ENCODE measurements at places on chromosomes 5 and 9.

DNA sequence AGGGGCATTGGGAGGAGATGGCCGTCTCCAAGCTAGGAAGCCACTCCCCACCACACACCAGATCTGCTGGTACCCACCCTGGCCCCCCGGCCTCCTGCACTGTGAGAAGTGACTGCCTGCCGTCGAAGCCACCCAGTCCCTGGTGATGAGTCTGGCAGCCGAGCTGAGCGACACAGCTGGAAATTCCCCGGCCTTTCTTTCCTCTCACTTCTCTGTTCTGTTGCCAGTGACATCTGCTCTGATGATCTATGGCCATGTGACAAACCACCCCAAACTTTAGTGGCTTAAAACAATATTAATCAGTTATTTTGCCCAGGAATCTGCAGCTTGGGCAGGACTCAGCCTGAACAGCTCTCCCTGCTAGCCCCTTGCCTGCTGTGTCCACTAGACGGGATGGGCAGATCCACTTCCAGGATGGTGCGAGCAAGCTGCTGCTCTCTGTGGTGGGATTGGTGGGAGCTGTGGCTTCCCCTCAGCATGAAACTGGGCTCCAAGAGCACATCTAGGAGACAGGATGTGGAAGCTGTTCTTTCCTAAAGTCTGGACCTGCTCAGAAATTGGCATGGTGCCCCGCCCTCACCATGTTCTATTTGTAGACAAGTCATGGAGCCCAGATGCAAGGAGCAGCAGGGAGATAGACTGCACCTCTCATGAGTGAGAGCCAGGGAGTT lies 211.2 kb downstream of the GADD45G start:
- no peak for DNase-seq

- peak; percentile 38 for DNase-seq
These were observed 89.5 kb upstream of the TTC23L start for GRCh38 chr5:34749431-34749873.

DNA sequence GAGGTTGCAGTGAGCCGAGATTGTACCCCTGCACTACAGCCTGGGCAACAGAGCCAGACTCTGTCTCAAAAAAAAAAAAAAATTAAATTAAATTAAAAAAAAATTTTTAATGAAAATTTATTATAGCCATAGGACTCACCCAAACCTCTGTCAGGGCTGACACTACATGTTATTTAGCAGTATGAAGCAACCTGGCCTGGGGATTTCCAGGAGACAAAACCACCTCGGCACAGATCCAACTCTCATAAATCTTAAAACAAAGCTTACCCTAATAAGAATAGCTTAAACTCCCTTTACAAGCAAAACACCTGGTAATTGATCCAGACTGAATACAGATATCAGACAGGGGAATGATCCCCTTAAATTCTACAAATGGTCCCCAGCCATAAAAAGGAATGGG lies 38.4 kb downstream of the PPP1R2B start:
- DNase-seq, result no peak

DNA sequence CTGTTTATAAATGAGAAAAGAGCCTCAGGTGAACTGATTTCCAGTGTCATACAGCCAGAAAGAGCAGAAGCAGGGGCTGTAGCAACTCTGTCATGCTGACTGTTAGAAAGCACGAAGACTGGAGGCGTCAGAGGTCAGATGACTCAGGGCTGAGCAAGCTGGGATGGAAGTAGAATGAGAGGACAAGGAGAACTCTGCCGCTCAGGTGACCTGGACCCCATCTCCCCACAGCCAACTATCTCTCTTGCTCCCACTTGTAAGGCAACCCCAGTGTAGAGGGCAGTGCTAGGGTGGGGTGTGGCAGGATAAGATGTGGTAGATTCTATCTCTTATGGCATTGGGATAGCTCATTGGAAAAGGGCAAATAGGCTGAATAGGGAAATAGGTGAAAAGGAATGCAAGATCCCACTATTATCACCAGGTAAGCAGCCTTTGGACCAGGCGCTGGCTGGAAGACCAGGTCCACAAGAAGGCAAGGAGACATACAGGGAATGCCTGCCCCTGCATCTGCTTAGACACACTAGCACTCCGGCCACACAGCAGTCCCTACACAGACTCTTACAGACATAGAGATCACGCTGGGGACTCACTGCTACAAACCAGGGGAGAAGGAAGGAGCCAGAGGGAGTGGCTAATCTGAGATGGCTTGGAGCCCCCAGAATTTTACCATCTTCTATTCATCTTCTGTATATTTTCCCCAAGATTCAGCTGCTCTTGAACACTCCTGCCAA lies 21.2 kb upstream of the LOX start:
- DNase-seq, result peak; percentile 44

GRCh38 chr5:23260621-23261020 lies 246.8 kb upstream of the PRDM9 start:
- no peak for DNase-seq

GRCh38 chr5:6729386-6730310 lies 16.4 kb downstream of the TENT4A start:
- no peak for DNase-seq

DNA sequence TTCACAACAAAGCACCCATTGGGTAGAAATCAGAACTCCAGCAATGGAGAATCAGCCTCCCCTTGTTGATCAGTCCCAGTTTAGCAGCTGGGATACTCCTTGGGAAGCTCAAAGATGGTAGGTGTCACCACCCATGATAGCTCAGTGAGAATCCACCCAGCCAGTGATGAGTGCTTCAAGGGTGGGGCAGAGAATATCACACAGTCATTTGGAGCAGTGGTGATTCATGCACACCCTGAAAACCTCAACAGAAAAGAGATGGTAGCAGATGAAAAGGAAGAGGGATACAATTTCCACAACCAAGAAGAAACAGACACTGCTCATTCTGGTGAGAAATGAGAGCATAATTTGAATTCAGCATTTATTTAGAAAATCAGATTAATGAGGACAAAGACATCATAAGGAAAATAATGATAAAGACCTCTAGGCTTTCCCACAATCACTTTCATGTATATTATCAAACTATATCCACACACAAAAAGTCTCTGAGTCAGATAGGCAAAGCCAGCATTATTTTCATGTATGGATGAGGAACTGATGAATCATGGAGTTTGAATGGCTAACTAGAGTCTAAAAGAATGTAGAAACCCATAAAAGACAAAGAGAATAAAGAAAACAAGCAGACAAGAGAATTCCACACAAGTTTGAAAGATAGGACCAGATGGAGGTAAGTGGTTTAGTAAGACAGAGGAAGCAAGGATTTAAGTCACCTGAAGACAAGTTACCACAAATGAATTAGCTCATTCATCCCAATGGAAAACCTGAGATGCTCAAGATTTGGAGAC lies 82.9 kb downstream of the FEM1C start:
- peak; percentile 60 for DNase-seq

- no peak for DNase-seq
These were observed 57.5 kb downstream of the ZNF510 start for GRCh38 chr9:96720435-96720834.

- peak; percentile 46 for DNase-seq
These were observed 5.6 kb downstream of the MEGF9 start for GRCh38 chr9:120708526-120709224.

- no peak for DNase-seq
These were observed 64.8 kb downstream of the HMCN2 start for GRCh38 chr9:130330202-130330862.
